ENCODE measurements at places on chromosomes 13 and 19. TPM values are rescaled to one million over a fixed set of nuclear protein-coding genes. Genes with fewer than 3 reads are reported as not detected.
A peak's percentile ranks its signal among the peaks of the same experiment; 100 is the strongest.

GRCh38 chr13:110780422-110780821 is 66.9 kb downstream of the ING1 start:
- DNase-seq: no peak

DNA sequence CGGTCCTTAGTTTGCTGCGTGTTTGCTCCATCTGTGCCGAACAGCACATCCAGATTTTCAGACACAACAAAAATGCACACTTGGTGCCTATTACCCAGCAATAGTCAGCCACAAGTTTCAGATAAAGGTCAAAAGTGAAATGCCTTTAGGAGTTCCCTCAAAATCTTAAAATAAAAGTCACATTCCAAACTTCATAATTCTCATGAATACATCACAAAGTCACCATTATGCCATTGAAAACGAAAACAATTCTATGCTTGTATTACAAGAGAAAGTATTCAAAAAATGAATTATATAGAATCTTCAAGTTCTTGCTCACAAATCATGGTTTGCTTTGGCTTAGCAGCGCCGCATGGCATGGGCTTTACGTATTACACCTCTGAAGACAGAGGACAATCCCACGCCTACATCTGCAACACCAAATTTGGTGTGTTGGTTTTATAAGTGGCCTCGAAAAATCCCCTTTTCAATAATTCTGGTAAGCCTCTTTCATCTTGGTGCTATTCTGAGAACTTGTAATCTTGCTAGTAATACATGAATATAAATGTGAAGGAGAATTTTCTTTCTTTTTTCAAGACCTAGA is 26.6 kb downstream of the COL4A1 start:
- DNase-seq: no peak

DNA sequence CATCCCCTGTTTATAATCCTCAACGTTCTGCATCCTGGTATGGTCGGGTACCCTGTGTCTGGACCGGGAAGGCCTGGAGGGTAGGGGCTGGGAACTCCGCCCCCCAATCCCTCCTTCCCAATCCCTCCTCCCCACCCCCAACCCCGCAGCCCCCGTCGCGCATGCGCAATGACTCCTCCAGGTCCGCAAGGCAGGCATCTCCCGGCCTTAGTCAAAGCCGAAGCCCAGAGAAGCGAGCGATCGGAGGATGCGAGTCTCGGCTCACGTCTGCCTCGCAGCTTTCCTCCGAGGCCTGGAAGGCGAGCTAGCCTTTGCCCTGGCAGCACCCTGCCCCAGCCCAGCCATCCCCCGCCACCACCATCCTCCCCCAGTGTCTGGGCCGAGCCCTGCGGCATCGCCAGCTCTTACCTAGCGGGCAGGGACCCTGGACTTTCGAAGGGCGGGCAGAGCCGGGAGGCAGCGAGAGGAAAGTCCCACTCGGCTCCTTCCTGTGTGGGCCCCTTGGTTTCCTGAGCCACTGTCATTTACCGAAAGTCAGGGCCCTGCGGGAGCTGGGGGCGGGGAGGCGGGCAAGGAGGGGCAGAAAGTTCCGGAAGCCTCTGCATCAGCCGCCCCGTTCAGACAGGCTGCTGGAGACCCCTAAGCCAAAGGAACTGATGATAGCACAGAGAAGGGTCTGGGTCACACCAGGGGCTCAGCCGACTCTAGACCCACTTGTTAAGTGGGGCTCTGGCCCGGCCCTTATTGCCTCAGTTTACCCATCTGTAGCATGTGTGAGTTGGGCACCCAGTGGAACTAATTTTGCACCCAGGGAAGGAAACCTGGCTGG is at the start of gene JAK3:
Gene JAK3 (minus strand): TSS at position 445 of the 829 bp plus-strand sequence. CDS start 3,565 bp downstream, outside the sequence.
- no peak for DNase-seq

DNA sequence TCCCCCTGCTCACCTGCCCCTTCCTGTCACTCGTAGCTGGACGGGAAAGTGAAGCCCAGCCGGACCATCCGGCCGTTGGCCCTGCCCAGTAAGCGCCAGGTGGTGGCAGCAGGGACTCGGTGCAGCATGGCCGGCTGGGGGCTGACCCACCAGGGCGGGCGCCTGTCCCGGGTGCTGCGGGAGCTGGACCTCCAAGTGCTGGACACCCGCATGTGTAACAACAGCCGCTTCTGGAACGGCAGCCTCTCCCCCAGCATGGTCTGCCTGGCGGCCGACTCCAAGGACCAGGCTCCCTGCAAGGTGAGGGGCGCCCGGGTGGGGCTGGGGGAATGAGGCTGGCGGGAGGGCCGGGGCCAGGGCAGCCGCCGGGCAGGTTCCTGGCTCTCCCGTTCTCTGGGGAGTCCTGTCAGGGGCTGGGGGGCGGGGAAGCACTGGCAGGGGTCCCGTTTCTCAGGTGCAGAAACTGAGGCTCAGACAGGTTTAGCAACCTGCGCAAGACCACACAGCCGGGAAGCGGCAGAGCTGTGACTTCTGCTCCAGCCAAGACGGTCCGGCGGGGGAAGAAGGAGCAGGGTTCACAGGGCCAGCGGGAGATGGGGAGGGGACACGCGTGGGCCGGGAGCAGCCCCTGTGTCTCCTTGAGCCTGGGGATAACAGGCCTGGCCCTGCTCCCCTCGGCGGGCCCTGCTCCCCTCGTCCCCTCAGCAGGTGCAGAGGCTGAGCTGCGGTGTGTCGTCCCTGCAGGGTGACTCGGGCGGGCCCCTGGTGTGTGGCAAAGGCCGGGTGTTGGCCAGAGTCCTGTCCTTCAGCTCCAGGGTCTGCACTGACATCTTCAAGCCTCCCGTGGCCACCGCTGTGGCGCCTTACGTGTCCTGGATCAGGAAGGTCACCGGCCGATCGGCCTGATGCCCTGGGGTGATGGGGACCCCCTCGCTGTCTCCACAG is 5.3 kb downstream of the GZMM start:
- DNase-seq: no peak

ACER1 gene
- total RNA-seq: not detected

DNA sequence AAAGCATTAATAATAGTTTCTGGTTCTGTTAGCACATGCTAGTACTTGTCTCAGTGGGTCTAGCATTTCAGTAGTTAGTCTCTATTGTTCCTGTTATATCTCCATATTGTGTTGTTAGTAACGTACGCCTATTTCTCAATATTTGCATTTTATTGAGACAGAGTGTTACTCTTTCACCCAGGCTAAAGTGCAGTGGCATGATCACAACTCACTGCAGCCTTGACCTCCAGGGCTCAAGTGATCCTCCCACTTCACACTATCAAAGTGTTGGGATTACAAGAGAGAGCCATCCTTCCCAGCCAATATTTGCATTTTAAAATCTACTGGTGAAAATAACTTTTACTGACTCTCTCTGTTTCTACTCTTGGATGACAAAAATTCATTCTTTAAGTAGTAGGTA is 154.6 kb upstream of the PRR20A start:
- DNase-seq: no peak

- no peak for DNase-seq
These were observed 63.8 kb downstream of the KCNRG start for GRCh38 chr13:50078895-50079654.

GRCh38 chr13:32936716-32937115 is 79.5 kb upstream of the KL start:
- no peak for DNase-seq

PTH2 gene
- total RNA-seq: not detected

DNA sequence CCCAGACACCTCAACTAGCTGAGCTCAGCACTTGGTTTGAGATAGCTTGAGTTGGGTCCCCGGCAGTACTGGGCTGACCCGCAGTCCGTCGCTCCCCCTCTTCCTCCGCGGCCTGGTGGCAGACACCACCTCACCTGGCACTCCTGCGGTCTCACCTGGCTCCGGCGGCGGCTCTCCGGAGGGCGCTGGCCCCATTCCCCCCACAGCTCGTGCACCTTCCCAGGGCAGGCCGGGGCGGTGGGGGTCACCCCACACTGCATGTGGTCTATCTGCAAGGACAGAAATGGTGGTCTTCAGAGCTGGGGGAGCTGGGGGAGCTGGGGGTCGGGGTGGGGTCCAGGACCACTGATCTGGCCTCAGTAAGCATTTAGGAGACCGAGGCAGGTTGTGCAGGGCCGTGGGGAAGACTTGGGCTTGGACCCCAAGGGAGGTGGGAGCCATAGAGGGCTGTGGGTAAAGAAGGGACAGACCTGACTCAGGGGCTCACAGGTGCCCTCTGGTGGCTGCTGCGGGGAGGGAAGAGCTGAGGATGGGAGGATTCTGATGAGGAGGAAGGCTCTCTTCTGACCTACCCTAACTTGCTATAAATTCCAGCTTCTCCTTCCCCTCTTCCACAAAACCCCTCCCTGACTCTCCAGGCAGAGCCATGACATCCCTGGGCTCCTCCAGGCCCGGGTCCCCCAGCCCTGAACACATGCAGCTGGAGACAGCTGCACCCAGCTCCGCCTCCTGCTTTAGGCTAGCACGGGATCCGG is 6.7 kb upstream of the PLIN4 start:
- no peak for DNase-seq

GRCh38 chr13:52975969-52976368 is 52.6 kb upstream of the OLFM4 start:
- no peak for DNase-seq

- DNase-seq: no peak
These were observed 678.5 kb upstream of the PCDH20 start for GRCh38 chr13:62093984-62094780.

DNA sequence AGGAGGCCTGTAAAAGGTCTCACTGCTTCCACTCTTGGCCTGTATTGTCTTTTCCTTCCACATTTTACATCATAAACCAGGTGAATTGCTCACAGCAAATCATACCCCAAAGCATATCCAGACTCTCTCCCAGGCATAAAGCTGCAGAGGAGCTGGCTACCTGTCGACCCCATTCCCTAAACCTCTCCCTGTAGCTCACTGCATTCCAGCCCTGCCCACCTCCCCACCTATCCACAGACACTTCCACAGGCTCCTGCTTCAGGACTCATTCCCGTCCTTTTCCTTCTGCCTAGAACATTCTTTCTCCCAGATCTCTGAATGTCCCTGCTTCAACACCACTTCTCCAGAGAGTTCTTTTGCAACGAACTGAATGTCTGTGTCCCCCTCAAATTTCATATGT is 46.4 kb upstream of the STARD13 start:
- no peak for DNase-seq

GRCh38 chr13:75440100-75440499 is 41.9 kb downstream of the TBC1D4 start:
- DNase-seq: no peak

ZNF20 gene
- 1.4 TPM for total RNA-seq

DNA sequence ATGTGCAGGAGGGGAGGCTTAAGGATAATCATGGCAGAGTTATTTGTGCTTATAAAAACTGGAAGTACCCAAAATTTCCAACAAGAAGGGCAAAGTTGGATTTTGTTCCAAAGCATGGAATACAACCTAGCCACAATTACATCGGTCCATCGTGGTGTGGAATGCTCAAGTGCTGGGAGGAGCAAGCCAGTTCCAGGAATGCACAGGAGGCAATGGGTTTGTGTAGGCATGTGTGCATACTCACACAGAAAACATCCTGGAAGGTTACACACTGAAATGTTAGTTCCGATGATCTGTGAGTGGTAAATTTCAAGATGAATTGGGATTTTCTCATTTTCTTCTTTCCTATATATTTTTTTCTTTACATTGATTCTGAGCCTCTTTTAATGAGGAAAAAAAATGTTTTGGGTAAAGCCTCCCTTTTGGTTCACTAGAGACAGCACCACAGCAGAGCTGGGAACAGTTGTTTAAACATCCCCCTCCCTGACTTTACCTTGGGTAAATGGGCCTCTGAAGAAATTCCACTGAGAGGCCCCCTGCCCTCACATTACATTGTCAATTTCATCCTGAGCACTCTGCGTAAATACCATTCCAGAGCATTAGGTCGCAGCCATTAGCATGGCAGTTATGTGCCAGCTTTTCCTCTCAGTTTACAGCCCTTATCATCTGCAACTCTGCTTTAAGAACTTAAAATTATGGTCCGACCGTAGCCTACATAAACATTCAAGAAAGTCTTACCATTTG is 122.0 kb downstream of the UQCRFS1 start:
- DNase-seq: no peak

- DNase-seq: no peak
These were observed 20.3 kb downstream of the ACTN4 start for GRCh38 chr19:38667661-38668171.

- DNase-seq: peak; percentile 45
These were observed 1.2 kb upstream of the ZNF574 start for GRCh38 chr19:42074513-42075363.

DNA sequence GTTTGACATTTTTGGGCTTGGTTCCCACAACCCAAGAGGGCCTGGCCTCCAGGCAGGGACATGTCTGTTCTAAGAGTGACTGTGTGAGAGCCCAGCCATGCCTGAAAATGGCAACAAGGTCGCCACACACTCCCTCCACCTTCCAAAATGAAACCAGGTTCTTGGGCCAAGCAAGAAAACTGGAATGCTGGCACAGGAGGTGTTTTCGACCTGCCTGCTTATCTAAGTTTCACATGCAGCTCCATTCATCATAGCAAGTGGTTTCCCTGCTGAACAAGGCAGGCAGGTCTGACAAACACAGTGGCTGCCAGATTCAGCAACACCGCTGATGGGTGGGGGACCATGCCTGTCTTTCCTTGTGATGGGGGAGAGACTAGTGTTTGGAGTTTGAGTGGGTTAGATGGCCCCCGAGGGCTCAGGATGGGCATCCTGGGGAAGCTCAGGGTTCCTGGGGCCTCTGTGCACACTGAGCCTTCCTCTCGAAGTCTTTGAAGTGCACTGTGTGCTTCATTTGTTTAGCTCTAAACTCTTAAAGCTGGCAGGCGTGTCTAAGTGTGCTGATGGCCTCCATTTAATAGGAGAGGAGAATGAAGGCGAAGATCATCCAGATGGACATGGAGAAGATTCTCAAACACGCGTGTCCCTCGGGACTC is 17.9 kb upstream of the GAS6 start:
- DNase-seq: no peak

DNA sequence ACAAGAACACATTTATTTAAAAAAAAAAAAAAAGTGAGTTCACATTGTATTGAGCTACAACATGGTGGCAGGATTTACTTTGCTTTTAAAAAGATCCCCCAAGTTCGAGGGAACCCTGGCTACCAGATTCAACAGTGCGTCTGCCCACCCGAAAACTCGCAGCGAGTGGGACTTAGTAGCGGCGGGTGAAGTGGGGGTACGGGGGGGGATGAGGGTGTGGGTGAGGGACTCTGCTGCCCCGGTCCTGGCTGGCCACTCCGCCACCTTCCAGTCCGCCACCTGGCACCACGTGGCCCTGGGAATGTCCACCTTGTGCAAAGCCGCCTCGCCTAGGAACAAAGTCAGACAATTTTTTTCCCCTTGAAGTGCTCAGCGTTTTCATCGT is 19.3 kb upstream of the TINCR start:
- DNase-seq: no peak

- DNase-seq: no peak
These were observed 106.4 kb upstream of the UBL3 start for GRCh38 chr13:29956853-29957252.

ZFP82 gene
- total RNA-seq: 3.4 TPM

MAST1 gene
- total RNA-seq: not detected

- no peak for DNase-seq
These were observed 347.7 kb upstream of the SPRY2 start for GRCh38 chr13:80688593-80688992.

ZNF610 gene
- total RNA-seq: 1.1 TPM

- DNase-seq: peak; percentile 24
These were observed 22.5 kb downstream of the LGALS16 start for GRCh38 chr19:39677961-39678889.

KLK15 gene
- not detected for total RNA-seq

Measured in breast epithelium (tissue), 4 donors.